ENCODE measurements at places on chromosomes 5 and 9.

DNA sequence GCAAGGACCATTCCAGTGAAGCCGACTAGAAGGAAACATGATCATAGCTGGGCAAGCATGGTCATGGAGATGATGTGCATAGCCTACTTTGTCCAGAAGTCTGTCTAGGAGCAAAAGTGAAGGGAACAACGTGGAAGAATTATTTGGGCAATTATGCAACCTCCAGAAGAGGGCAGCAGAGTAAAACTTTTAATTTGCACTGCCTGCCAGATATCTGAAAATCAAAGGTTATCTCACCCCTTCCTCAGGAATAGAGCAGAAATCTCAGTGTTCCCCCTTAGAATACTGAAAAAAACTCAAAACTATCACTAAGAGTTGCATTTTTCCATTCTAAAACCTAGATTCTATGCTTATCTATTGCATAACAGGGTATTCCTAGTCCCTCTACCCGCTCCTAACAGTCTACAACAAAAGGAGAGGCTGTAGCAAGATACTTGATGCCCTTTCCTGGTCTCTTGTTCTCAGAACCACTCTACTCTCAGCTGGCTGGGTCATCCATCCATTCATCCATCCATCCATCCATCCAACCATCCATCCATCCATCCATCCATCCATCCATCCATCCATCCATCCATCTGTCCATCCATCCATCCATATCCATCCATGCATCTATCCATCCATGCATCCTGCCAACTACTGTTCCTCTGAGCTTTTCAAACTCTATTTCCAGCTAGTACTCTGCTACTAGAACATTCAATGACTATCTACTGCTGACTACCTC, 8.4 kb upstream of the SETD9 start:
- peak; percentile 11 for DNase-seq

GRCh38 chr9:35748242-35748857, 678 bp downstream of the GBA2 start:
- no peak for DNase-seq

DNA sequence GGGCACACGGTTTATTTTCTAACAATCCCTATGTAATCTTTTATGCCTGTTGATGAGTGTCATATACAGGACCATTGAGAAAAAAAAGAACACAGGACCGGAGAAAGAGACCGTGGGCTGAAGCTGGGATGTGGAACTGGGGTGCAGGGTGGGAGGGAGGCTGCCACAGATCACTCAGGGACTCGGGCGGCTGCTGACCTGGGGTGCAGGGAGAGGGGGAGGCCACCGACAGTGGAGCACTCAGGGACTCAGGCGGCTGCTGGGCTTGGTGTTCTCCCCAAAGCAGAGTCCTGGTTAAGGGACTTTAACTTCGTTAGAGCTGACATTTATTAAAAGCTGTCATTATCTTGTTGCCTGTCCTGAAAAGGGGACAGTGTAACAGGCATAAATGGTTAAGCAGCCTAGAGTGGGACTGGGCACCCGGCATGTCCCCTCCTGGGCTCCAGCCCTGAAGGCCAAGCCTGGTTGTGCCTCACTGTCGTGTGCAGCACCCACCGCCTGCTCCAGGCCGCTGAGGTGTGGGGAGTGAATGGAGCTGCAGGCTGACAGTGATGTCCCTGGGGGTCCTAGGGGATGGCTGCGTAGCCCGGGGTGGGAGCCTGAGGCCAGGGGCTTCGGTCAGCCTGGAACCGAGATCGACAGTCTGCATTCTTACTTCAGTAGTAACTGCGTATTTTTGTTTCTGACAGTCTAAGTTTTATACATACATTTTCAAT, 14.0 kb downstream of the NDUFS6 start:
- DNase-seq, result no peak

- DNase-seq, result no peak
Measured at GRCh38 chr9:75824816-75825568, 65.5 kb upstream of the PCSK5 start.

GRCh38 chr9:28927691-28928090, 1354.4 kb upstream of the C9orf72 start:
- no peak for DNase-seq

DNA sequence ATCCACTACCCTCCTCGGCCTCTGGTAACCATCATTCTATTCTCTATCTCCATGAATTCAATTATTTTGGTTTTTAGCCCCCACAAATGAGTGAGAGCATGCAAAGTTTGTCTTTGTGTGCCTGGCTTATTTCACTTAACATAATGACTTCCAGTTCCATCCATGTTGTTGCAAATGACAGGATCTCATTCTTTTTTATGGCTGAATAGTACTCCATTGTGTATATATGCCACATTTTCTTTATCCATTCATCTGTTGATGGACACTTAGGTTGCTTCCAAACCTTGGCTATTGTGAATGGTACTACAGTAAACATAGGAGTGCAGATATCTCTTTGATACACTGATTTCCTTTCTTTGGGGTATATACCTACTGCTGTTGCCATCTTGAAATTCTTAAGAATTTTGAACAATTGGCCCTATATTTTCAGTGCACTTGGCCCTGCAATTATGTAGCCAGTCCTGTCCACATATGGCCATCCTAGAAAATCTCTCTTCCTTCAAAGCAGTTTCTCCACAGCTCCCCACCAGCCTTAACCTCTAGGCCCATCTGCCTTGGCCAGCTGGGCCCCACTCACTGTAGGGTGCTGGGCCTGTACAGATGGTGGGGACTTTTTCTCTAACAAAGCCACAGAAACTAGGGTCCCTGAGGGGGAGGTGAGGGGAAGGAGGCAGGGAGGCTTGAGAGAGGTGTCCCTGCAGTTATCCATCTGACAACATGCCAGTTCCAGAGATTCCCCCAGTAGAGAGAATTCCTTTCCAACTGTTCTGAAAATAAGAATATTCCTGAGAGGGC, 81.9 kb upstream of the LHFPL2 start:
- no peak for DNase-seq

- no peak for DNase-seq
Measured at GRCh38 chr5:157546456-157547100, 29.0 kb downstream of the ADAM19 start.

GRCh38 chr5:65061250-65061973, 292.7 kb downstream of the CWC27 start:
- no peak for DNase-seq

DNA sequence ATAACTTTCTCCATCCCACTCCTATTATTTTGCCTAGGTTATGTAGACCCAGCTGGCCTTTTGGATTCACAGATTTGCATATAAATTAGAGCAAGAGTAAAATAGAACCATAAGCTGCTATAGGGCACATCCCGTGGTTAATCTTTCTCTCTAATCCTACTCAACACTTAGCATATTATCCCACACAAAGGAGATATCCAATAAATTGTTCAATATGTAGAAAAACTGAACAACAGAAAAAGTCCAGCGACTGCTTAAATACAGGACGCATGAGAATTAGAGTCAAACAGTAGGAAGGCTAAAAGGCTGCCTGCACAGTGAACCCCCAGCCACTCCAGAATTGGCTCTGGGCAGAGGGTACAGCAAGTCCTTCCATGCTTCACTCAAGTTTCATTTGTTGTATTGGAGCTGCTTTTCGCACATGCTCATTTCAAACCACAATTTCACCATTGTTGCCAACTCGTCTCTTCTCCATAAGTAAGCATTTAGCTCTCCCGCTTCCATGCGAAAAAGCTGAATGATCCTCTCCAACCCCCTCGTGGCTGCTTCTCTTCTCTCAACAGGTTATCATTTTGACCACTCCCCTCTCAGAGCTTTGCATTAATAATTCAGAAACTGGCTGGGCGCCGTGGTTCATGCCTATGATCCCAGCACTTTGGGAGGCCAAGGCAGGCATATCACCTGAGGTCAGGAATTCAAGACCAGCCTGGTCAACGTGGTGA, 14.1 kb upstream of the IQGAP2 start:
- DNase-seq, result no peak

GRCh38 chr9:137679695-137680305, 61.0 kb downstream of the EHMT1 start:
- DNase-seq, result no peak

DNA sequence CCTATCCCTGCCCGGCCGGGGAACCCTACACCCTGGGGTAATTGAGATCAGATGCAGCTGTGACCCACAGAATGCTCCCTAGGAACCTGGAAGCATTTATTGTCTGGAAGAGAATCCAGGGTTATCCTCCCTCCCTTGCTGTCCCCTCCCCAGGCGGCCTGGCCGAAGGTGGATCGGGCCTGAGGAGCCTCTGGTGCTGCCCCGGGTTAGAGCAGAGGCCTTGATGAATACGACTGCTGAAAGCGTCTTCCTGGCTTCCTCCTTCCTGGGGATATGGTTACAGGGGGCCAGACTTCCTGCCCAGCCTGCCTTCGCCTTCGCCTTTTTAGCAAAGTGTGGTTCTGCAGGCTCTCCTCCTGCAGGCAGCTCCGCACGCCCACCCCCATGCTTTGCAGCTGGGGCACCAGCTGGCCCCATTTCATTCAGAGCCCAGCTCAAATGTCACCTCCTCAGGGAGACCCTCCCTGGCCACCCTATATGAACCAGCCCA, 22.5 kb upstream of the PTGS1 start:
- DNase-seq, result no peak

GRCh38 chr5:146669656-146670055, 153.7 kb upstream of the GPR151 start:
- DNase-seq, result no peak

- DNase-seq, result no peak
Measured at GRCh38 chr9:135144581-135145170, 57.2 kb downstream of the OLFM1 start.

DNA sequence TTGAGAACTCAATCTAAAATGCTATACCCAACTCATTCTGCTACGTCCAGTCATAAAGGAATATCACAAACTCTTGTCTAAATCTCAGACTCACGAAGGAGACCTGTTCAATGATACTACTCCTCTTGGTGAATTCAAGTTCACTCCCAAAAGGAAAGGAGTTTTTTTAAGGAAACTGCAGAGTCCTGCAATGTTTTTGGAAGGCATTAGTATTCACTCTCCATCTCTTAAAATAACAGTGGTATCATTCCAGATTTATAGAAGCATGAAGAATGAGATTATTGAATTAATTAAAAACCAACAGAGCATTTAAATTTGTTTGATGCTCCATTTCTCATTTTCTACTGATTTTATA, 73.4 kb downstream of the FOXD1 start:
- no peak for DNase-seq

DNA sequence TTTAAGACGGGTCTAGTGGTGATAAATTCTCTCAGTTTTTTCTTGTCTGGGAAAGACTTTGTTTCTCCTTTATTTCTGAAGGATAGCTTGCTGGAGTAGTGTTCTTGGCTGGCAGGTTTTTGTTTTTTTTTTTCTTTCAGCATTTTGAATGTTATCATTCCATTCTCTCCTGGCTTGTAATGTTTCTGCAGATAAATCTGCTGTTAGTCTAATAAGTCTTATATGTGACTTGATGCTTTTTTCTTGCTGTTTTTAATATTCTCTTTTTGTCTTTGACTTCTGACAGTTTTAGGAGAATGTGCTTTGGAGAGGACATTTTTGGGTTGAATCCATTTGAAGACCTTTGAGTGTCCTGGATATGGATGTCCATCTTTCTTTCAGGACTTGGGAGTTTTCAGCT, 16.0 kb downstream of the HSD17B4 start:
- DNase-seq, result no peak

GRCh38 chr9:13431222-13431536, 151.7 kb upstream of the MPDZ start:
- DNase-seq, result no peak

DNA sequence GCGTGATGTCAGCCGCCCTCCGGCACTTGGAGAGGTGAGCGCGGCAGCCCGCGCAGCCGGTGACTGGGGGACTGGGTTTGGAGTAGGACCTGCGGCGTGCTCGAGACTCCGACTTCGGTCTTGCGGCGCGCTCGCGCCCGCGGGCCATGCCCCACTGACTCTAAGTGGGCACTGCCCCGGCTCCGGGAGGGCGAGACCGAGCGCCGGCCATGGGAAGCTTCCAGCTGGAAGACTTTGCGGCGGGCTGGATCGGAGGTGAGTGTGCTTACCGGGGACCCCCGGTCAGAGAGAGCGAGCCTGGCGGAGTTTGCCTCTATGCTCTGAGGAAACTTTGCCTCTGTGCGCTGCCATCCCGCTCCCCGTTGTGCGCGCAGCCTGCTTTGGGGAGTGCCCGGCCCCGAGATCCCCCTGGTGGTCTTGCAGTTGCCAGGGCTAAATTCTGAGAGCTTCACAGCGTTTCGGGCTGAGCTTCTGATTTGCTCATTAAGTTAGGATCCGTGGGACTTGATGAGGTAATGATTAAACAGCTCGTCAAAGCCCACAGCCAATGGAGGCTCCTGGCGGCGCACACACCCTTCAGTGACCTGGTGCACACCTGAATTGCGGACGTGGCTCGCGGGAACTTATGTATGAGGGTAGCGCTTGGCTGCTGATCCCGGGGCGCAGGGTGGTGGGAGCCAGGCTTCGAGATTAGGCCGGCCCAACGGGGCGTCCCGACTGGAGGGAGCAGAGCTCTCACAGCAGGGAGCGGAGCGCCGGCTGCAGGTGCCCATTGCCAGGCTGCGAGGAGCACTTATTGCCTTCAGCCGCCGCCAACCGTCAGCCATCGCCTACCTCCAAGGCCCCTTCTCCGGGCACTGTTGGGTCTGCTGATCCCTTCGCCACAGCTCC, at the start of gene SLC25A48:
Gene SLC25A48 (plus strand): TSS at position 25 of the 891 bp plus-strand sequence. CDS start 185 bp downstream, at position 210.
- DNase-seq, result no peak

GRCh38 chr9:134663753-134664415, 22.3 kb downstream of the COL5A1 start:
- DNase-seq, result no peak

- DNase-seq, result no peak
Measured at GRCh38 chr5:66513130-66513529, 83.1 kb upstream of the MAST4 start.

DNA sequence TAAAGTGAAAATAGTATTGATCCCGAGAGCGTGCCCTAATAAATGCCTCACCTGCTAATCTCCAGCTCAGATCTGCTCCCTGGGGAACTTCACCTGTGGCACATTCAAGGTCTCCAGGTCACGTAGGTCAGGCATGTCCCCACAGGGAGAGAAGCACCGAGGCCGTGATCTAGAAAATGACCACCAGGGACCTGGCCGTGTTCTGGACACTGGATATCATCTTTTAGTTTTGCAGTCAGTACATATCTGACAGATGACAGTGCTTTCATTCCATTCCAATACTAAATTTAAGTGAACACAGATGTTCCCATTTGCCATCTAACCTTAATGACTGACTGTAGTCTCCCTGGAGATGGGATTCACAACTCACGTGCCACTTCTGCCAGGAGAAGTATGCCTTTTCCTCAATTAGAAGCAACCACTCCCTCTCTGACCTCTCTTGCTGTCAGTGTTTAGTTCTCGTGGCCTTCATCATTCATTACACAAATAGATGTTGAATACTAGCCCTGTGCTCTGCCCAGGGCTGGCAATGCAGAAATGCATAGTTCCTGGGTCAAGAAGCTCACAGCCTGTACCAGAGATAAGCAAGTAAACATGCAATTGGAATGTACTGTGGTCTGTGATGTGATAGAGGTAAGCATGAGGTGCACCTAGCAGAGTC, 276.5 kb downstream of the NTRK2 start:
- no peak for DNase-seq
